ENCODE measurements at places on chromosomes 2 and 18. TPM values are rescaled to one million over a fixed set of nuclear protein-coding genes. Genes with fewer than 3 reads are reported as not detected.

The DNAJC5G gene
- not detected for total RNA-seq

The GPBAR1 gene
- not detected for total RNA-seq

The SERPINB11 gene
- not detected for total RNA-seq

The COLEC12 gene
- total RNA-seq, result 24.0 TPM

The RIT2 gene
- not detected for total RNA-seq

The C1QL2 gene
- total RNA-seq, result not detected

The IL1RL2 gene
- 2.2 TPM for total RNA-seq

The NOP58 gene
- total RNA-seq, result 51.5 TPM

The ADD2 gene
- total RNA-seq, result 0.06 TPM

The PTPRM gene
- total RNA-seq, result 100 TPM

The SCYGR4 gene
- not detected for total RNA-seq

The CPLX4 gene
- not detected for total RNA-seq

The SPHKAP gene
- total RNA-seq, result 0.19 TPM

The IL1RL1 gene
- 1.1 TPM for total RNA-seq

The IL1A gene
- 0.13 TPM for total RNA-seq

The SEMA4F gene
- total RNA-seq, result 7.5 TPM

The HOXD12 gene
- not detected for total RNA-seq

The CYP26B1 gene
- 0.25 TPM for total RNA-seq

The ALK gene
- not detected for total RNA-seq

The TNFRSF11A gene
- total RNA-seq, result 1.5 TPM

The KCNF1 gene
- total RNA-seq, result under 0.01 TPM

The NOSTRIN gene
- under 0.01 TPM for total RNA-seq

The CRYGA gene
- not detected for total RNA-seq

The CHRNG gene
- not detected for total RNA-seq

The CAPG gene
- 23.6 TPM for total RNA-seq

The IL36RN gene
- not detected for total RNA-seq

The VIT gene
- total RNA-seq, result 0.12 TPM

The TMEM17 gene
- total RNA-seq, result 2.2 TPM

The ZSWIM2 gene
- not detected for total RNA-seq

The NEUROD1 gene
- total RNA-seq, result not detected

The PLCL1 gene
- 18.6 TPM for total RNA-seq

The CHRND gene
- total RNA-seq, result not detected

The SLC16A14 gene
- total RNA-seq, result 6.2 TPM

The KCNG2 gene
- total RNA-seq, result not detected

The ALPI gene
- total RNA-seq, result not detected

The NEU2 gene
- not detected for total RNA-seq

The ANKRD23 gene
- 1.9 TPM for total RNA-seq

The SPRED2 gene
- 18.2 TPM for total RNA-seq

The DUSP2 gene
- 0.66 TPM for total RNA-seq

The ST8SIA3 gene
- total RNA-seq, result not detected

The DYNAP gene
- not detected for total RNA-seq

The FTCDNL1 gene
- 0.53 TPM for total RNA-seq

The PLB1 gene
- total RNA-seq, result 1.2 TPM

The TSGA10 gene
- total RNA-seq, result 2.8 TPM

The DNMT3A gene
- 14.8 TPM for total RNA-seq

The ARHGAP25 gene
- 0.50 TPM for total RNA-seq

The RIF1 gene
- 27.1 TPM for total RNA-seq

The TCF23 gene
- not detected for total RNA-seq

The GCKR gene
- 22.0 TPM for total RNA-seq

The OTOS gene
- not detected for total RNA-seq

The OSR1 gene
- total RNA-seq, result 120 TPM

Data from aortic smooth muscle cell (primary cell).